ENCODE measurements at places on chromosomes 5 and 9.

- DNase-seq, result peak; percentile 71
Observed at GRCh38 chr9:128412120-128412790, 8.4 kb upstream of the CERCAM start.

- DNase-seq, result no peak
Observed at GRCh38 chr9:126499005-126499910, 114.5 kb upstream of the LMX1B start.

DNA sequence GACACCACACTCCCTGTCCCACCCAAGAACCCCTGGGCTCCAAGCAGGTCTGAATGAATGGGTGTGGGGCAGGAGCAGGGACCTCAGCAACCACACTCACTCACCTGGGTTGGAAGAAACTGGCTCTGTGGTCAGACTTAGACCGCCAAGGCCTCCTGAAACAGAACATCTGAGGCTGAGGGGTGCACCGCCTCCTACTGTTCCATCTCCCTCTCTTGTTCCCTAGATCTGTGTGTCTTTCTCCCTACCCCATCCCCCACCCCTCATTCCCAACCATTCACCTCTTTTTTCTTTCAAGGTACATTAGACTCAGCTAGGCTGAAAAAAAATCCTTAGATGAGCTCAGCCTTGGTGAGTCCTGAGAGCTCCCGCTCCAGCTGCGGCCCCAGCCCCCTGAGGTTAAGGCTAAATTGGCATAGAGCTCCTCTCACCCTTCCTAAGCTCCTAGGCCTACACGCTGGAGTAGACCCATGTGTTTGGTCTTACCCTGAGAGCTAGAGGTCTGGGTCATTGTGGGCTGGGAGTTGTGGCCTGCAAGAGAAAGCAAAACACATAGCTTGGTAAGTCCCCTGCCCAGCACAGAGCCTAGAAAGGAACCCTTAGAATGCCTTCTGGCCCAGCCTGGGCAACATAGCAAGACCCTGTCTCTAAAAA, 4.8 kb downstream of the ECSCR start:
- no peak for DNase-seq

GRCh38 chr5:174726916-174727793, 2.8 kb downstream of the MSX2 start:
- no peak for DNase-seq

GRCh38 chr9:117704024-117704575, at the start of gene TLR4:
TSS of gene TLR4 (plus strand) at chr9:117704403. CDS start at chr9:117704473, 70 bp downstream.
- peak; percentile 48 for DNase-seq

- no peak for DNase-seq
Observed at GRCh38 chr5:142316051-142316450, 8.8 kb downstream of the SPRY4 start.

DNA sequence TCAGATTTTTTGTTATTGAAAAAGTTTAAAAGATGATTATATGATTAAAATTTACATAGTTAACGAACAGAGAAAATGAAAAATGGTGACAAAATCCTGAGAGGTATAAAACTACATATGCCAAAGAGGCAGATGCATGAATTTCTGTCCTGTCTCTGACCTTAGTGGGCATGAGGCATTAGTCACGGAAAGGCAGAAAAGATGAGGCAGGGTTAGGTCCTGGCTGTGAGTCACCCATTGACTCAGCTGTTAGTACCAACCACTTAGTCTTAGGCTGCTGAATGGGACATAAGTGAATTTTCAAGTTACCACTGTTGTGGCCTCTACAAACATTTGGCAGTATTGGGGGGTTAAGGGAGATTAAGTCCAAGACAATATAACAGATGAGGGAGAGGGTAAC, 33.1 kb downstream of the RASA1 start:
- DNase-seq, result no peak

DNA sequence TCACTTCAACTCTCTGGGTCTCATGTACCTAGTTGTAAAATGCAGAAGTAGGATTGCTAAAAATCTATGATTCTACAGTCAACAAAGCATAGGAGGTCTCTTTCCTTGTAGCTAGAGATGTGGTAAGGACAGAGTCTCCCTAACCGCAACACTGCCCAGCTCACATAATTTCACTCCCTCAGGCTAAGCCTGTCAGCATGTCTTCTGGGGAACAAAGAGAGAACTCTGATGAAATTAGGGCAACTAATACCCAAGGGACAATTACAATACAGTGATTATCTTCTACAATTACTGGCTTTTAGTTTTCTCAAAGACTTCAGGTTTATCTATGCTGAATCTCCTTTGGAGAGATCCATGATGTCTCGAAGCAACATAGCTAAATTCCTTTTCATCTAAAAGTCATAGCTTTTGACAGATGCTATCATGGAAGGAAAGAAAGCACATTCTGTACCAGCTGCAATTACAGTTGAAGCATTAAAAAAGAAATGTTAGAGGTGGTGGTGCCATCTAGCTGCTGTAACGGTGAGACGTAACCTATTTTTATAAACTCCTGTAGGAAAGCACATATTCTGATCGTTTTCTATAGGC, 141.1 kb upstream of the TARS1 start:
- DNase-seq, result no peak

DNA sequence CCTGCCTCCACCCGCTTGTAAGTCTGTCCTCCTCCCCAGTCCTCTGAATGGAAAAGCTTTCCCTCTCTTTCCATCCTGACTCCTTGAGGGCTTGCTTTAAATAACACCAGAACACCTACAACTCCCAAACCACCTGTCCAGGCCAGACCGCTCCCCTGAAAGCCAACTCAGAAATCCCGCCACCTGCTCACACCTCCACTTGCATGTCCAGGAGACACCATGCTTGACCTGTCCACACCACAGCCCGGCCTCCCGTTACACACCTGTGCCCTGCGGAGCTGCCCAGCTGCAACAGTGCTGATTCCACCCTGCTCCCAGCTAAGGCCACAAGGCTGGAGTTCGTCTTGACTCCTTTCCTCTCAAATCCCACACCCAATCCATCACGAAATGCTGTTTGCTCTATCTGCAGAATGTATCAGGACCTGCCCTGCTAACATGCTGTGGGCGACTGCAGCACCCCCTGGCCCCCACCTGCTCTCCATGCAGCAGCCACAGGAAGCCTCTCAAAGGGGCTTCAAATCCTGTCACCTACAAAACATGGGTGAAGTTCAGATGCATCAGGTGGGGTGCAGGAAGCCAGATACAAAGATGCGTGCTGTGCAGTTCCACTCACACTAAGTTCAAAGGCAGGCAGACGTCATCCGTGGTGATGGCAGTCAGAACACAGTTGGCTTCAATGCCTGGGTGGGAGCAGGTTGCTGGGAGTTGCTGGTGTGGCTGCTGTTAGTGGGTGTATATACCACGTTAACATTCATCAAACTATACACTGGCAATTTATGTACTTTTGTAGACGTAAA, 166.0 kb downstream of the ROR2 start:
- DNase-seq, result no peak

GRCh38 chr5:175816348-175816747, 55.0 kb upstream of the CPLX2 start:
- DNase-seq, result no peak

DNA sequence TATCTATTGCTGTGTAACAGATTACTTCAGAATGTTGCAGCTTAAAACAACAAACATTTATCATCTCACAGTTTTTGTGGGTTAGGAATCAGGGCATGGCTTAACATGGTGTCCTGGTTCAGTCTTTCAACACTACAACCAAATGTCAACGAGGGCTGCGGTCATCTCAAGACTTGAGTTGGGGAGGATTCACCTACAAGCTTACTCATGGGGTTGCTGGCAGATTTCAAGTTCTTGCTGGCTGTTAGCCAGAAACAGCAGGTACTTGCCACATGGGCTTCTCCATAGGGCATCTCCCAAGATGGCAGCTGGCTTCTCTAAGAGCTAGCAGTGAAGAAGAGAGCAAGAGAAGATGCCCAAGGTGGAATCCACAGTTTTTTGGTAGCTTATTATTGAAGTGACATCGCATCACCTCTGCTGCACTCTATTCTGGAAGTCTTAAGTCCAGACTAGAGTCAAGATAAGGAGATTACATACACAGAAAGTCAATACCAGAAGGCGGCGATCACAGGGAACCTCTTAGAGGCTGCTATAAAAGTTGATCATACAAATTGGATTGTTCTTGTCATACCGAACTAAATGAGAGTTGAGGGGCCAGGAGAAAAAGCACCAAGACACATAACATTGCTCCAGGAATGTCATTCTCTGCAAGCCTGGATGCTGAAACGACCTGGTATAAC, 42.2 kb downstream of the C9orf153 start:
- DNase-seq, result no peak

GRCh38 chr5:149762958-149763630, 33.0 kb downstream of the PPARGC1B start:
- no peak for DNase-seq

- DNase-seq, result no peak
Observed at GRCh38 chr5:110853267-110853666, 114.5 kb downstream of the SLC25A46 start.

- no peak for DNase-seq
Observed at GRCh38 chr9:22449719-22450118, 3.1 kb downstream of the DMRTA1 start.

- DNase-seq, result peak; percentile 35
Observed at GRCh38 chr5:169164481-169164925, 136.4 kb downstream of the SLIT3 start.

DNA sequence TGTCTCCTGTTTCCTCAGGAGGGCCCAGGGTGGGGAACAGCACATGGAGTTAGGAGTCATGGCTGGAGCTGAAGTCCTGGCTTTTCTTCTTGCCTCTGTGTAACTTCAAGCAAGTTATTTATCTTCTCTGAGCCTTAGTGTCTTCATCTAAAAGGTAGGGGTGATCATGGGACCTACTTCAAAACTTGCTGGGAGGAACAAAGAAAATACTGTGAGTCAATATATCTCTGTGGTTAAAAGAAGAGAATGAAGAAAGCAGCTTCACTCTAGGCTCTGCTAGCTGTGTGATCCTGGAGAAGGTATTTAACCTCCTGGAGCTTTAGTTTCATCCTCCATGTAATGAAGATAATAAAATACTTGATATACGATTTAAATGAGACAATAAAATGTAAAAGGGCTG, 26.5 kb downstream of the AFAP1L1 start:
- DNase-seq, result no peak

GRCh38 chr5:79727451-79728355, 38.1 kb downstream of the CMYA5 start:
- DNase-seq, result no peak

DNA sequence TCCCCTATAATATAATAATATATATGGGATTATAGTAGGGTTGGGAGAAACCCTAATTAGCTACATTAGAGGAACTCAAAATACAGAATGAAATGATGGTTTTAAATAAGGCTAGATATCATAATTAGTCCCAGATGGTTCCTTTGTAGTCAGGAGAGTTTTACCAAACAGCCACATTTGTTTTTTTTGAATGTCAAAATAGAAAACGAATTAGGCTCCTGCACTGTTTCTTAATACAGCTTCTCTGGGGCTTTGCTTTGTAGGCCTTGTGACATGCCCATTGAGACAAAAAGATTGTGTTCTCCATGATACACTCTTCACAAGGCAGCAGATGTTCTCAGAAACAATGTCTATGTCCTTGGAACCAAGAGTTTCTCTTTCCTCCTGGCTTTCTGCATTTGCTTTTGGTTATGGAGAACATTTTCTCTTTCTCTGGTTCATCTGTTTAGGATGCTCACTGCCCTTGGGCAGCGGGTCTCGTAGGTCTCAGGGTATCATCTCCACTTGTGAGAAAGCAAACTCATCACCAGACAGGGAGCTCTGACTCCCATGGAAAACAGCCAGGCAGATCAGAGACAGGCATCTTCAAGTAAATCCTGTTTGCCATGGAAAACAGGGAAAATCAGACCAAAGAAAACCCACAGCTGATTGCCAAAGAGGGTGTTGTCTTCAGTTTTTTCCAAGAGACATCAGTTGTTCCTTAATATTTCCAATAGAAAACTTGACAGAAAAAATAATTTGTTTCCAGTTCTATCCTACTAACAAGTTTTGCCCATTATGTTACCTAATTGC, 54.1 kb upstream of the RPS23 start:
- DNase-seq, result no peak

DNA sequence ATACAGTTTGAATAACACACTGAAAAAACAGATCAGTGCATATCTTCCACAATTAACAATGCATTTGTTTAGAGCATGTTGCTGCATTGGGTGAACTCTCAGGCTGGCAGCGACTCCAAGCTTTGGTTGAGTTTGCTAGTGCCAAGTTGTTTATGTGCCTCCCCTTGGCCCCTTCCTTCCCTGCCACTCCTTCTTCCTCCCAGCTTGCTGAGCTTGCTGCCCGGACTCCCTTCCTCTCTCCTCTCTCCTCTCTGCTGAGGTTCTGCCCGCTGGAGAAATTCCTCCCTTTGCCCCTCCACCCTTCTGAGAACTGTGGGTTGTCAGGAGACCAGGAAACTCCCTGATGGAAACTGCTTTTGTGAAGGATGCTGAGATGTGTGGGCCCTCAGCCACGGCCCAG, 247.3 kb downstream of the PDZD2 start:
- DNase-seq, result no peak

GRCh38 chr5:111914966-111915636, 158.1 kb upstream of the NREP start:
- DNase-seq, result no peak

GRCh38 chr9:121830441-121831140, 179.2 kb downstream of the DAB2IP start:
- no peak for DNase-seq

DNA sequence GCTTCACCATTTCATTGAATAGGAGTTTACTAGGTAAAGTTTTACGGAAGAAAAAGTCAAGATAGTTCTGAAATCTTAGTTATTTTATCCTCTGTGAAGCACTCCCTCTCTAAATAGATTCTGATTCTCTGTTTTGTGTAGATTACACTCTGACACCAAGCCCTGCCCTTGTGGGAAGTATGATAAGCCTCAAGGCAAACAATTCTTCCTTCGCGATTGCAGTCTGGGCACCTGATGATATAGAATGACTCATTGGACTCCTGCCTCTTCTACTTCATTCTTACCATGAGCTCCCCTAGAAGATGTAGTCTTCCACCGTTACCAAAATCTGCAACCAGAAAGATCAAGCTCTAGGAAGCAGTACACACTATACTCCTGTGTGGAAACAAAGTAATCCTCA, 626.9 kb upstream of the PTGER4 start:
- DNase-seq, result no peak

- DNase-seq, result no peak
Observed at GRCh38 chr5:159163701-159164046, 45.7 kb downstream of the RNF145 start.

DNA sequence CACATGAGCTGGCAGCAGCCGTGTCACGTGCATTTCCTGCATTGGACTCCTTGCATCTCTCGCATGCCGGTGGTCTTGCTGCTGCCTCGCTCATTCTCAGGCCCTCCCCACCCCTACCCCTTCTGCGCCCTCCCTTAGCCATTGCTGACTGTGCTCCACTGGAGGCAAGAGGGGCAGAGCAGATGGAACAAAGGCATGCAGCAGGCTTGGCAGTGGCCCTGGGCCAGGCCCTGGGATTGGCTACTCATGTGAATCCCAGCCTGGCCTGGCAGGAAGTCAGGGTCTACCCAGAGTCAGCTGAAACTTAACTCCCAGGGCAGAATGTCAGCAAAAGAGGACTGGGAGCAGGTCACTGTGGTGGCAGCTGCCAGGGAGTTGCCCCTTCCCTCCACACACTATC, 62.3 kb downstream of the TSTD2 start:
- peak; percentile 60 for DNase-seq

DNA sequence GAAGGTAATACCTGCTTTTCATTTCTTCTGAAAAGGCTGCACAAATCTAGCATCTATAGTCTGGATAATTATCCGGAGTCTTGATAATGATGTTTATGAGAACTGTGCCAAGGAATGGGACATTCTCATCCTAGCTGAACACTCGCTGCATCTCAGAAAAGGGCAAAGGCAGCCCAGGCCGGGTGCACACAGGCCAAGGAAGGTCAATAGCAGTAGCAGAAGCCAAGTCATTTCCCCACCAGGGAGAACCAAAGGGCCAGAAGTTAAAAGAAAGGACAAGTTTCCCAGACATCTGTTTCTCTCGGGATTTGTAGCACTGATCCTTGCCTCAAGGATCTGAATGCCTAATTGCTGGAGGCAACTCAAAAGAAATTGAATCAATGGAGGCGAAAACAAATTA, 66.1 kb upstream of the ANKRD55 start:
- DNase-seq, result no peak
